ENCODE measurements at places on chromosomes 12 and 14.

DNA sequence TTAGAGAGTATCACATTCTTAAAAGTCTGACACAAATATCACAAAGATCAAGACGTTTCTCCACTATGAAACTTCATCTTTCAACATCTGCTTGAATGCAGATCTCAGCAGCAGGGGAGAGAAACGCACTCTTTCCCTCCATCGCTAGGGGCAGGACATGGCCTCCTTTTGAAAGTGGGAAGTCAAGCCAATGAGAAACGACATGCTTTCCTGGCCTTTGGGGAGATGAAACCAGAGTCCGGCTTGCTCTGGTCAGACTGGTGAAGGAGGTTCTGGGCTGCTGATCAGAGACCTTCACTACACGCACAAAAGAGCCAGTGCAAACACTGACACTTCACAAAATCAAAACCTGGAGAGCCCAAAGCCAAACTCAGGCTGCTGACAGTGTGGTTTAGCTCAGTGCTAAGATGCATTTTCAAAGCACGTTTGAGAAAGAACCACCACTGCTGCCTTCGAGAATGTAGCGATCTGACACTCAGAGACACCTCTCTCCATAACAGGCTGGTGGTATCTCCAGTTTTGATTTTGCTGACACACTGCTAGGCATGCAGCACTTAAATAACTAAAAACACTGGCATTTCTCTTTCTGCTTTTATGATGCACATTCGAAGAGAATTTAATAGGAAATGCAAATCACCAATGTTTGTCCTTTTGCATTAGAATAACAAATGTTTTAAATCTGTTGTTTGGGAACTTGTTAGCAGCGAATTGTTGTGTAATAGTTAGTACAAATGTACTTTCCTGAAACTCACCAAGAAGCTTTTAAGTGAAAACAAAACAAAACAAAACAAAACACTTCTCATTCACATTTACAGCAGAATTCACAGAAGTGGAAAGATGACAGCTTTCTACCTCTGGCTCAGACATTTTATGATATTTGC, 93.9 kb upstream of the OVCH1 start:
- DNase-seq, result no peak

DNA sequence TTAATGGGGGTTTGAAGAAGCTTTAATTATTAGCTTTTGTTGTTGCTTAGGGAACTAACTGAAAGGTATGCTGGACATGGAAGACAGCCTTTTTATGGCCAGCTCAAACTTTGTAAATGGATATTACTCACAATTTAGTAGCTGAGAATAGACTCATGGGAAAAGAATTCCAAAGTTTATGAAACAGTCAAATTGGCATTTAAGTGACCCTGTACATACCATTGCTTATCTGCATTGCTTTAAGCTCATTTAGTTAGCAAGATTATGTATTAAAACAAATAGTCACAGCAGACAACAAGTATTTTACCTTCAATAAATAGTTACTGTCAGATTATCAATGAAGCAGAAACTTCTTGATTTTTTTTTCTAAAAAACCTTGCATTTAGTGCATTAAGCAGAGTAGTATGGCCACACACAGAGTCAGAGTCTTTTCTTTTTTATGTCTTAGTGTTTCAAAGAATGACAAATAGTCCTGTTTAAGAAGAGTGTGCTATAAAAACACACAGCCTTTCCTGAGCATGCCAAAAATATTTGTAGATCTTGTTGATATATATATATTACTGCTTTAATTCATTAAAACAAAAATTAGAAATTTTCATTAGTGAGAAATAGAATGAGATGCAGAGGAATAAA, 102.2 kb downstream of the TTC6 start:
- no peak for DNase-seq

DNA sequence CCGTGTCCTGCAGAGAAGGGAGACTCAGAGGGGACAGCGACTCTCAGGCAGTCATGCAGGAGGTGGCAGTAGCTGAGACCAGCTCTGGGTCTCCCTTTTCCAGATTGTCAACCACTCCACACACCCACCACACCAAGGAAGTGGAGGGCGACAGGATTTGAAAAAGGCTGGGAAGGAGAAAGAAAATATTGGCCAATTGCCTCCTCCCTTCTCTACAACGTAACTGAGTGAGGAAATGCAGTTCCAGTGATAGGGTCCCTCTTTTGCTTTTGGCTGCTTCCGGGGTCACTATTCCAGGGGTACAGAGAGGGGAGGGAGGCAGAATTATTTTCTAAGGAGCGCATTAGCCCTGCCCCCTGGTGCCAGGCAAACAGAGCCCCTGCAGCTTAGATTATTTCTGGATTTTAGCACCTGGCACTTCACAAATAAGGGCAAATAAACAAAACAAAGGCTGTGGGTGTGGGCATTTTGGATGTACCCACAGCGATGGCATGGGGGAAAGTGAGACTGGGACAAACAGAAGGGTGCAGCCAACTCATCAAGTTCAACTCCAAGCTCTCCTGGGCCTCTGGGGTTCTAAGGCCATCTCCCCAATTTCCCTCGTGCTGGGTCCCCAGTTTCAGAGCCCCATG, 20.4 kb downstream of the ASB2 start:
- DNase-seq, result no peak

DNA sequence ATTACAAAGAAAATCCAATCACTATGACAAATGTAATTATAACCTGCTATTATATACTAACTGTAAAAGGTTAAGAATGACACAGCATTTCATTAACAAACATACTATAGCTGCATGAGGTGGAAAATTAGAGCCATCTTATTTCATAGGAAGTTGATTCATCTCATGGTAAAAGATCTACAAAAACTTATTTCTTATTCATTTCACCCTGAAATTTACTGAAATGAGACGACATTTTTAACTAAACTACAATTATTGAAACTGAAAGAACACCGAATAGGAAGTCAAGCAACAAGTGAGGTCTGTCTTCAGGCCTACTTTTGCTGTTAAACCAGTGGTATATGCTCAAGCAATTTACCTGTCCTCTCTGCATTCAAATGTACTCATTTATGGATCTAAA, 87.2 kb downstream of the CEP83 start:
- DNase-seq, result no peak

- DNase-seq, result peak; percentile 64
Measured at GRCh38 chr12:52372216-52373154, 5.2 kb upstream of the KRT85 start.

GRCh38 chr14:100845341-100845740, 19.4 kb downstream of the MEG3 start:
- DNase-seq, result no peak
